ENCODE measurements at places on chromosomes 5 and 9. TPM values are rescaled to one million over a fixed set of nuclear protein-coding genes. Genes with fewer than 3 reads are reported as not detected.

The LHX6 gene
- total RNA-seq, result 0.10 TPM

The OMD gene
- not detected for total RNA-seq

The PPP3R2 gene
- not detected for total RNA-seq

The DBN1 gene
- 191 TPM for total RNA-seq

The ENG gene
- 6.8 TPM for total RNA-seq

The ZNF474 gene
- total RNA-seq, result 0.17 TPM

The ANKRD34B gene
- 4.4 TPM for total RNA-seq

The NR5A1 gene
- not detected for total RNA-seq

The FAM169A gene
- total RNA-seq, result 6.9 TPM

The KIAA1958 gene
- 21.8 TPM for total RNA-seq

The MRPS30 gene
- total RNA-seq, result 80.4 TPM
